ENCODE measurements at places on chromosomes 4 and X. TPM values are rescaled to one million over a fixed set of nuclear protein-coding genes. Genes with fewer than 3 reads are reported as not detected.
A peak's percentile ranks its signal among the peaks of the same experiment; 100 is the strongest.

DNA sequence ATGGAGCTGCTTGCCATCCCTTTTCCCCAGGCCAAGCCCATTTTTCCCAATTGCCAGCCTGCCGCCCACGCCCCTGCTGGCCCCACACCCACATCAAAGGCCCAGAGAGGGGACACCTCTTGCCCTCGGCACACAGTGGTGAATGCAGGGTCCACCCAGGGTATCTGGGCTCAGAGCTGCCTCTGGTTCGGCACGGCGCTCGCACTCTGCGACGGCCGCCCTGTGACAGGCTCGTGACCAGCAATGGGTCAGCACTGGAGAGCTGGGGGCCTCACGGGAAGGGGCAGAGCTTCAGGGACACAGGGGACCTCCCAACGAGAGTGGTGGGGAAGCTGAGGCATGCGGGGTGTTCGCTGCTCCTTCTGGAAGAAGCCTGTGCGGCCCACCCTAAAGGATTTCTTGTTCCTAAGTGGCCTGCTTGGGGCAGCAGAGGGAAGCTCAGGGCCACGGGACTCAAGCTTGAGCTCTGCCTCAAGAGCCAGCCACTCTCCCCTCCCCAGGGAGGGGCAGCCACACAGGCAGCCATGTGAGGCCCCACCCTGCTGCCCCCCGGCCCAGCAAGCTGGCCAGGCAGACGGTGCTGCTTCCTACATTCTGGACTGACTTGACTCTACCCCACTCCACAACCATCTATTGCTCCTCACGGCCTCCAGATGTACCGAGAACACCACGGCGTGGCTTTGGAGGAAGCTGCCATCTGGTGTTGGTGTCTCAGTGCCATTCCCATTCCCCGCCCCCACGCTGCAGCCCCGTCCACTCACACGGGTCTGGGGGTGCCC is 73.7 kb downstream of the ABLIM2 start:
- DNase-seq: no peak

DNA sequence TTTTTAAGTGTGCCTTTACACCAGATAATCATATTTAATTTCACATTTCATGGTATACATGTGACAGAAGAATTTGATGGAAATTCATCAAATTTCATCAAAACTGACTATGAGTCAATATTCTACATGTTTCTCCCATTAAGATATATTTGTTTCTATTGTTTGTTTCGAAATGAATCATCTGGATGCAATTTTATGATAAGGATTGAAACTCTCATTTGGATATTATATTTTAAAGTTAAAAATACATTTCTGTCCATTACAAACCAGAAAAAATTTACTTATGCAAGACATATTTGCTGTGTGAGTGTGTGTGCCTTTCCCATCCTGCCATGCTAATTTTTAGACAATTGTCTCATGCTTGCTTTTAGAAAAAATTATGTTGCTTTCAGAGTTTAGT is 52.2 kb downstream of the SULT1B1 start:
- no peak for DNase-seq

DNA sequence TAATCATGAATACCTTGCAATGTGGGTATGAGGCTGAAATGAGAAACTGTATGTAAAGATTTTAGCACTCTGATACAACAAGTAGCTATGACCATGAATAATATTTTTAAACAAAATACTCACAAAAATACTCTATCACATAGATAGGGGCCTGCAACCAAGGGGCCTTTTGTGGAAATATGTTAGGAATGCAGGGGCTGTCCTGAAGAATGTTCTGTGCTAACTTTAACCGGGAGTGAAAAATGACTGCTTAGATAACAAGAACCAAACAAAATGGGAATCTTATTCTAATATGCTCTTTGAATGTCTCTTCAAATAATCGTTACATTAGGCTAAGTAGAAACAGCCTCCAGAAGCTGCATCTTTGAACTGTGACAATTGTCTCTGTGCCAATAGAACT is 37.9 kb upstream of the GYPA start:
- DNase-seq: no peak

GRCh38 chrX:150192816-150193215 is 170.3 kb upstream of the MAMLD1 start:
- DNase-seq: no peak

MXRA5 gene
- not detected for total RNA-seq

GRCh38 chr4:26860922-26861433 is 337 bp downstream of the STIM2 start:
- peak; percentile 24 for DNase-seq

DNA sequence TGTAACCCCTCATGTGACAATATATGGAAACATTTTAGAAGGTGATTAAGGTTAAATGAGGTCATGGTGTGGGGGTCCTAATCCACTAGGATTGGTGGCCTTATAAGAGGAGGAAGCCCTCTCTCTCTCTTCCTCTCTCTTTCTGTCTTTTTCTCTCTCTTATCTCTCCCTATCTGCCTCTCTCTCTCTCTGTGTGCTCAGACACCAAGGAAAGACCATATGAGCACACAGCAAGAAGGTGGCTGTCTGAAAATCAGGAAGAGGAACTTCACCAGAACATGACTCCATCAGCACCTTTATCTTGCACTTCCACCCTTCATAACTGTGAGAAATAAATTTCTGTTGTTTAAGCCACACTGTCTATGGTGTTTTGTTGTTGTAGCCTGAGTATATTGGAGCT is 1472.2 kb downstream of the PCDH7 start:
- DNase-seq: no peak

POF1B gene
- total RNA-seq: not detected

DNA sequence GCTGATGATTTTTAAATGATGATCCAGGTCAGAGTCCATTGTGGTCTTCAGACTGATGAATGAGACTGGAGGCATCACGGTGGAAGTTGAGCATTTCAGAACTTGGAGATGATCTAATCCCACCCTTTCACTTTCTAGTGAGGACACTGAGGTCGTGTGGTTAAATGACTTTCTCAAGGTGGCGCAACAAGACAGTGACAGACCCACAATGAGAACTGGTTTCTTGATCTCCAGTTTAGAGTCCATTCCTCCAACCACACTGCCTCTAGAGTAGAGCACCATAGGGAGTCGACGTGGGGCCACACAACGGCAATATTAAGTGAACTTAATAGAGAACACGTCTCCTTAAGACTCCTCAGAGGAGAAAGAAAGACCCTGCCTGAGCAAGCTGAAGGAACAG is 381.0 kb downstream of the UNC5C start:
- DNase-seq: no peak

- no peak for DNase-seq
Observed at GRCh38 chrX:118058924-118059323, 57.7 kb downstream of the KLHL13 start.

- DNase-seq: no peak
Observed at GRCh38 chr4:40875507-40876150, 125.9 kb downstream of the NSUN7 start.

GRCh38 chr4:109007976-109008375 is 245.1 kb upstream of the ETNPPL start:
- DNase-seq: no peak

DNA sequence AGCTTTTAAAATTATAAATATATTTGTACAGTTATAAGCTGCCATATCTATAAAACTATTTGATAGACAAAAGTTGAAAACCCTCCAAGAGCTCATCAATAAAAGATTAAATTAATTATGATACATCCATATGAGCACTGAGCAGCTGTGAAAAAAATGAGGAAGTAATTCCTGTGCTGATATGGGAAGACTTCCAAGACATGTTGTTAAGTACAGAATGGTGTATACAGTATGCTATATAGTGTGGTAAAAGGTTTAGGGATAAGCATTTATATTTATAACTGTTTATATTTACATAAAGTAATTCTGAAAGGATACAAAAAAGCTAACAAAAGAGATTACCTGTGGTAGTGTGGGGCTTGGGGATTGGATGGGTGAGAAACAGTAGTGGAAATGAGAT is 92.8 kb upstream of the BMP2K start:
- no peak for DNase-seq

DKK2 gene
- total RNA-seq: not detected

- DNase-seq: no peak
Observed at GRCh38 chr4:3452376-3452775, 10.6 kb downstream of the HGFAC start.

PPBP gene
- total RNA-seq: not detected

DNA sequence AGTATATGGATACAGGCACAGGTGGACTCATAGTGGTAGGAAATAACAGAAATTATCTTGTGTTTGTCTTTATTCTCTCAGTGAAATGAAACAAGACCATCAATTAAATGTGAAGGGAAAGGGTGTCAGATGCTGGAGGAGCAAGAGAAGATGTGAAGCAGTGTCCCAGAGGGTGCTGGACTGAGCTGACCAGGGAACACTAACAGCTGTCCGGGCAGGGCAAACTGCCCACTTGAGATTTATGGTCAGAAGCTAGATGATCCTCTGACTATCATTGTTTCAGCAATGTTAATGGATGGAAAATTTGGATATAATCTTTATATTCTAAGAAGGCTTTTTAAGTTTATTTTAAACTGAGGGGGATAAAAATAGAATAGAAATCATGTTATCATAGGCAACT is 267.2 kb upstream of the SLC7A11 start:
- DNase-seq: no peak

GRCh38 chr4:73874386-73874785 is 5.2 kb downstream of the CXCL1 start:
- DNase-seq: no peak

DNA sequence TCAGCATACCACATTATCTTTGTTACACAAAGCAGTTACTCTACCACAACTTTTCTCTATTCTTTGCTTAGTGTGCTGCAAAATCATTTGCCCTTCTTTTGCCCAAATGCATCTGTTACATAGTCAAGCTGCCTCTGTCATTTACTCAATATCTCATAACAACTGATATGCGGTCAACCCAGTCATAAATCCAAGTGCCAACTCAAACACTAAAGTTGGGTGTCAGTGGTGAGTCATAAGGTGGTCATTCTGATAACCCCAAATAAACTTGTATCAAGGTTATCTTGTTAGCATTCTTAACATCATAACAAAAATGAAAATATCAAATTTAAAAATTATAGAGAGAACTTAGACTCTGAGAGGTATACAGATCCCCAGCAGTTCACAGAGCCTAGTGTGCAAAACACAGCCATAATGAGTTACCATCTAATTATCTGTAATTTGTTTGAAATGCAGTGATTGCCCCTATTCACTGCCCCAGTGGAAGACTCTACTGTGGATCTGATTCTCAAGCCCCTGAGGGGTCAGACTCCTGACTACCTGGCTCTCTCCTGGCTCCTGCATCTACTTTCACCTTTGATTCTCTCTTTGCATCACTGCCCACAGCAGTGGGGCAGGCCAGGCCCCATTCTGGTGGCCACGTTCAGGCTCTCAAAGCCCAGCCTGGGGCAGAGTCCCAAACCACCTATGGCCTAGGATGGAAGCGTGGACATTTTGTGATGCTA is 29.2 kb downstream of the TBC1D9 start:
- no peak for DNase-seq

SSR4 gene
- total RNA-seq: 175 TPM

RTL9 gene
- total RNA-seq: not detected

DNA sequence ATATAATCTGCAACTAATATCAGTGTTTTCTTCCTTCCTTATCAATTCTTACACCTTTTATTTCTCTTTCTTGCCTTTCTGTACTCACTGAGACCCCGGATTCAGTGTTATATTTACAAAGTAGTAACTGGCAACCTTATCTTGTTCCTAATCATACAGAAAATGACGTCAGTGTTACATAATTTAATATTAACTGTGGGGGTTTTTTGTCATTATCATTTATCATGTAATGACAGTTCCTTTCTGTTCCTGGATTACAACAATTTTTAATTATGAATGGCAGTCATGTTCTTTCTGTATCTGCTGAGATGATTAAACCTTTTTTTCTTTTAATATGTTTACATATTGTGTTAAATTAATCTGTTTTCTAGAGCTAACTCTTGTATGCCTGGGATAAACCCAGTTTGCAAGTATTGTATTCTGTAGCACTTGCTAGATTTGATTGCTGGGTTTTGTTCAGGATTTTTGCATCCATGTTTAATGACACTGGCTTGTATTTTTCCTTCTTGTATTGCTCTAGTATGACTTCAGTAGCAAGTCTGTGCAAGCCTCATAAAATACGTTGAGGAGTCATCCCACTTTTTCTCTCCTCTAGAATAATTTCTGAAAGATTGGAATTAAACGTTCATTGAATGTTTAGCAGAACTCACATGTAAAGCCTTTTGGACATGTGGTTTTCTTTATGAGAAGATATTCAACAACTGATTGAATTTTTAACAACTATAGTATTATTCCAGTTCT is 10.4 kb upstream of the HSPA4L start:
- DNase-seq: no peak

GRCh38 chrX:386239-386767 is 404 bp downstream of the PPP2R3B start:
- DNase-seq: no peak

Data from CD8-positive, alpha-beta T cell (primary cell).